ENCODE measurements at places on chromosomes 4 and X.

- no peak for DNase-seq
Measured at GRCh38 chr4:181272422-181272821, 970.8 kb upstream of the TENM3 start.

DNA sequence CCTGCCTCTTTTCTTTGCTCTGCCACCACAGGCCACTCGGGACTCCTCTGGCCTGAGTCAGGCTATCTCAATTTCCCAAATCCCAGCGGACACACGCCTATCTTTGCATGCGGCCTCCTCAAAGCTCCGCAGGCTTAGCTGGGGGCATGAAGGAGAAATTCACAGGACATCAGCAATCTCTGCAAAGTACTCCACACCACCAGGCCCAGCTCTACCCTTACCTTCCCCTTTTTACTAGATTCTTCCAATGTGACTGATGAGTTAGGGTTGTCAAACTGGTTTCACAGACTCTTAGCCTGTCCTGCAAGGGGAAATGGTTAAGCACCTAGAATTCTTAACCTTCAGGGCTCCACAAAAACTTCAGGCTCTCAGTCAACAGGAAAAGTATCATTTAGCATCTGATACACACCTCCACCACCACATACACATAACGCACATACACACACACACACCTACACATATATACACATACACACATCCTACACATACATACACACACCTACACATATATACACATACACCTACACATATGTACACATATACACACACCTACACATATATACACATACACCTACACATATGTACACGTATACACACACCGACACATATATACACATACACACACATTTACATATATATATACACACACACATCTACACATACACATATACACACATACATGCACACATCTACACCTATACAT lies 349.1 kb downstream of the ANK2 start:
- no peak for DNase-seq

DNA sequence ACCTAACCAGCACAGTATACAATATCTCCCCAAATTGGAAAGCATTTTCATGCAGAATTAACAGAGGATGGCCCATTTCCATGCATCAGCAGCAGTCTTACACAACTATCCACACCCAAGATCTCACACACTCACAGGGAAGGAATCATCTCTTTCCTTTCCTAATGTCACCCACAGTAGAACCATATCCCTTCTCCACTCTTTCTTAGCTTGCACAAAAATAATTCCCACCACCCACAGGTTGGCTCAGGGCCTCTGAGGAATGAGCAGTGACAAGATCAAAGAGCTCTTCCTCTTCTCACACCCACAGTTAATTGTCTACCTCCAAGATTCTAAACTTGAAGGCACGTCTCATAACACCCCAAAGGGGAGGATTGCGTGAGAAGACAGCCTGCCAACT lies 217.7 kb upstream of the VEGFC start:
- DNase-seq: no peak

GRCh38 chr4:169634975-169635374 lies 14.6 kb downstream of the CLCN3 start:
- DNase-seq: no peak

DNA sequence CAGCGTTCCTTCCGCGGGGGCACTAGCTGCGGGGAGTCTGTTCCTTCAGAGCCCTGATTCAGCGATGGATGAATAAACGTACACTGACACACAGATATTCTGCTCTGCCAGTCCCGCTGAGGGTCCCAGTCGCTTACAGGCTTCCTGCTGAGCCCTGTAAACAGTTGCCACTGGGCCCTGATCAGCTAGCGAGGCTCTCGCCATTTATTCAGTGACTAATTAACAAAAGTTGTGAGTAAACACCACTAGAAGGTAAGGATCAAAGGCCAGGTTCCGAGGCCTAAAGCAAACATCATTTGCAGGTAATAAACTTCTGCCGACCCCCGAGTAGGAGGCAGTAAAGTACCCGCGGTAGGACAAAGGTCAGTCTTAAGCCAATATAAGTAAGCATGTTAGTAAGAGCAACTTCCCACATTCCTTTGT lies 442.6 kb upstream of the GALNT7 start:
- DNase-seq: no peak

DNA sequence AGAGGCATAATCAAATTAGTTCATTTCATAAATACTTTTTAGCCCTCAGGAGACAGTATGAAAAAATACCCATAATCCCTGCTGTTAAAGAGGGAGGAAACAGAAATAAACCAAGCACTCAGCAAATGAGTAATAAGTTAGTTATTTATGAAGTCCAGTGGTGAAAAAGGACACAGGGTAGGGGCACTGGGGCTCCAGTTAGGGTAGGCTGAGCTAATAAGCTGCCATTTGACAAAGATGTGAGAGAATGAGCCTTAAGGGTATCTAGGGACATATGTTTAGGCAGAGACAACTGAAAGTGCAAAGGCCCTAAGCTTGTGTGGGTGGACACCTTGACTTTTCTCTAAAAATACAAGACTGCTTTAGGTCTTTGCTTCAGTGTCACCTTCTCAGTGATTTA lies 94.4 kb downstream of the IL15 start:
- no peak for DNase-seq

DNA sequence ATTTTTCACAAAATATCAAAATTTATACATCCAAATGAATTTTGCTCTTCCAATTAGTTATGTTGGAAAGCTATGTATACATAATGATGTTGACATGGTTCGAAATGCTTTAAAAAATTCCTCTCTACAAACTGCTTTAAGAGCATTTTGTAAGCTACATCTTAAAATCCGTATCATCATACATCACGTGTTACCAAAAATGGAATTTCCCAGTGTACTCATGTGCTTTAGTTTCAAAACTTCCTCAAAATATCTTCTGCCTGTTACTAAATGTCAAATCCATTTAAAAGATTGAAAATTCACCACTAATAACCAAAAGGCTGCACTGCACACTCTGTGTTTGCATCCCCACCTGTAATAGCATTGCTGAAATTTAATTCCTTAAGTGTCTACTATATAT lies 87.9 kb downstream of the WDFY3 start:
- no peak for DNase-seq

DNA sequence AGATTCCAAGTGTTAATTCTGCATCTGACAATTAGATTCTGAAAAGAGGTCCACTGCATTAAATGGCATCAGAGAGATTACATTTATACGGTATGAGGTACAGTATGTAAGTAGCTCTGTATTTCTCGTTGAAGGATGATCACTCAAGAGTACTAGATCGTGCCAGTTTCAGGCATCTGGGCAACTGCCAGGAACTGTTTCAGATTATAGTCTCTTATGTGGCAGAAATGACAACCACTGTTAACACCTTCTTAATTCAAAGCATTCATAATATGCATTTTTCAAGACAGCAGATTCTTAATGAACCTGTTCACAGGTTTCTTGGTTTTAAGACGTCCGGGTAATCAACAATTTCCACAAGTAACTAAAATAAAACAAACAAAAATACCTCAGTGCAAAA lies 1.6 kb downstream of the ANKRD50 start:
- no peak for DNase-seq

GRCh38 chrX:68133181-68133580 lies 300.1 kb downstream of the OPHN1 start:
- DNase-seq: no peak

GRCh38 chrX:147570483-147570882 lies 341.2 kb upstream of the FMR1 start:
- DNase-seq: no peak

- no peak for DNase-seq
Measured at GRCh38 chr4:173522160-173522950, 7.7 kb downstream of the HAND2 start.

DNA sequence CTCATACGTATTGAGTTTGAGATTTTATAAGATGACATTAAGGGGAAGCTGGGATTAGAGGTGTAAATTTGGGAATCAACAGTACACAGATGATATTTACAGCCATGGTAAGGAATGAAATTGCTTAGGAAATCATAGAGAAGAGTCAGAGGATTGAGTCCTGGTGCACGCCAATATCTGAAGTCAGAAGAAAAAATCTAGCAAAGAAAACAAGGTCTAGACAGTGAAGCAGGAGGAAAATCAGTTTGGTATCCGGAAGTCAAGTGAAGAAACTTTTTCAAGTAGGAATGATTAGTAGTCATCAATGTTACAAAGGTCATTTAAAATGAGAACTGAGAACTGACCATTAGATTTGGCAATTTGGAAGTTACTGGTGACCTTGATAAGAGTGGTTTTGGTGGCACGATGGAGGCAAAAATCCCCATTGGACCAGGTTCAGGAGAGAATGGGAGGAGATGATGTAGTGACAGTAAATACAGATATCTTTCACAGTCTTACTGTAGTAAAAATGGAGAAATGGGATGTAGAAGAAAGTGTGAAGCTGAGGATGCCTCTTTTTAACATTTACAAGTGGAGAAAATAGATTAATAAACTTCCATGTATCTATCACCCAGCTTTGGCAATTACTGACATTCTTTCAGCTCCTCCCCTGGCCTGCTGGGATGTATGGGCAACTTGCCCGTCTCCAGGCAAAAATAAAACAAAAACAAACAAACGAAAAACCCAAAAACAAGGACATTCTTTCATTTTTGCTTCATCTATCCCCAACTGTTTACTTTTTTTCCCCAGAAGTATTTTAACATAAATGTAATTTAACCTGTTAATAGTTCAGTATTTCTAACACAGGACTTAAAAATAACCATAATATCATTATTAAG lies 11.4 kb upstream of the GPR34 start:
- DNase-seq: no peak

Data from stimulated activated CD8-positive, alpha-beta memory T cell treated with anti-CD3 and anti-CD28 coated beads, Interleukin-7, amount 100 ng/mL, for 24 hours (primary cell).